ENCODE measurements at places on chromosomes 5 and 9. TPM values are rescaled to one million over a fixed set of nuclear protein-coding genes. Genes with fewer than 3 reads are reported as not detected.

DNA sequence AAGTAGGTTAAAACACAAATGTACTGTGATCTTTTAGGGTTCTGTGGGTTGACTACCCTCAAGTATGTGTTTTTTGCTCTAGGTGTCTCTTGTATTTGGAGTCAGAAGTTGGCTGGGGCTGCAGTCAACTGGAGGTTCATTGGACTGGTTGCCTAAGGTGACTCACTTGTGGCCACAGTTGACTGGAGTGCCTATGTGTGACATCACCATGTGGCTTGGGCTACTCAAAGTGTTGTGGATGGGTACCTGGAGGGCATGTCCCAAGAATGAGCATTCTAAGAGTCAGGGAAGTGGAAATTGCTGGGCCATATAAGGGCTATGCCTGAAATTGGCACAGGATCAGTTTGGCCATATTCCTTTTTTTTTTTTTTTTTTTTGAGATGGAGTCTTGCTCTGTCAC lies 27.4 kb downstream of the SNX30 start:
- no peaks in the 10 kb centered on the region for H3K27me3 ChIP-seq
- no peak overlapping the region for H3K27ac ChIP-seq
- peaks cover 34% of the 10 kb centered on the region for H3K4me1 ChIP-seq
- H3K36me3 ChIP-seq = peaks cover 2% of the 10 kb centered on the region

DNA sequence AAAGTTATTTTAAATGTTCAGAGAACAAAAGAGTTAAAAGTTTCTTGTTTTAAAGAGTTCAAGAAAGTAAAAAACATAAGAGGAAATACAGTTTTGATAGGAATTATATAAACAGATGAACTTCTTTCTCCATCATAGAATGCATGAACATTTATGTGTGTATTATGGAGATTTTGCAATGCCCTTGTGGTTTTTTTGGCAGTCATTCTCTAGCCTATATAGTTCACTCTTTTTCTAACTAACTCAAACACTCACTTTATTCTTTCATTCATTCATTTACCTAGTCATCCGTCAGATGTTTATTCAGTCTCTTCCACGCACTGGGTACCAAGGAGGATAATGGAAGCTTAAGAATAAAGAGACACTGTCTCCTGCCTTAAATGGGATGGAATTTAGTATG lies 195.9 kb upstream of the VLDLR start:
- no peak overlapping the region for H3K27ac ChIP-seq
- DNase-seq = no peak
- no peaks in the 10 kb centered on the region for H3K36me3 ChIP-seq
- no peak overlapping the region for H3K4me3 ChIP-seq
- no peaks in the 10 kb centered on the region for H3K27me3 ChIP-seq

GRCh38 chr5:52419357-52419756 lies 368.4 kb upstream of the ITGA1 start:
- no peaks in the 10 kb centered on the region for H3K27me3 ChIP-seq
- H3K4me1 ChIP-seq = no peaks in the 10 kb centered on the region
- H3K27ac ChIP-seq = no peak overlapping the region
- no peaks in the 10 kb centered on the region for H3K36me3 ChIP-seq

STOML2 gene
- total RNA-seq = 271 TPM

DNA sequence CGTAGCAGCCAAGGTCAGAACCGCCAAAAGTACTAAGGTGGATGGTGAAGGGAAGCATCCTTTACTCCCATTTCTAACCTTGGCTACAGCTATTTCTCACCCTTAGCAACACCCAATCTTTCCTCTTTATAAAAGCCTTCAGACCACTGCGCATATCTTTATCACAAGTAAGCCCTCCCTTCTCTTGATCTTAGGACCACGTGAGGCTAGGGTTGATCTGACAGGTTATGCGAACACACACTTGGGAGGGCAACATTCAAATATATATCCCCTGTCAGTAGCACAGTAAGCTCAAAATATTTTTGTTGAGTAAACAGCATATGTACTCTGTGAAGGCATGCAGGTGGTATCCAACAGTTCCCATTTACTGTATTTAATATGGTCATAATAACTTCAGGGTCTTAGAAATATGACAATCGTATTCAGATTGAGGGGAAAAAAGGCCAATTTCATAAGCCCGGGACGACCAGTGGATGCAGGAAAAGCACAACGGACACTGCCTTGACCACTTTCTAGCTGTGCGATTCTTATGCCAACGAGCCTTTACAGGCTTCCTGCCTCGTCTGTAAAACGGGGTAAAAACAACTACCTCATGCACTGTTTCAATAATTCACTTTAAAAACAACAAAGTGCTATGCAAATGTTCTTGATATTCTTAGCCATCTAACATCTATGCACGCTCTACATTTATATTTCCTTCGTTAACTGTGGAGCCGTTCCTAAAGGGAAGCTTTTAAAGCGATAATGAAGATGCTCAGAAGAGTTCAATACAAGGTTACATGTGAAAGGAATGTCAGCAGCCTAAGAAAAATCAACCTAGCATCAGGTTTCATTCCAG lies 1.3 kb downstream of the ARSB start:
- H3K4me3 ChIP-seq = peak overlapping the region; percentile 84
- H3K27ac ChIP-seq = peak overlapping the region; percentile 86
- H3K4me1 ChIP-seq = peaks cover 57% of the 10 kb centered on the region
- H3K27me3 ChIP-seq = no peaks in the 10 kb centered on the region
- peaks cover 10% of the 10 kb centered on the region for H3K36me3 ChIP-seq

FGD3 gene
- 41.5 TPM for total RNA-seq

RASGEF1C gene
- not detected for total RNA-seq

CTNNAL1 gene
- 20.9 TPM for total RNA-seq

SIT1 gene
- 67.7 TPM for total RNA-seq

TAF11L5 gene
- total RNA-seq = not detected

PELO gene
- 24.8 TPM for total RNA-seq

GRCh38 chr9:135743546-135744332 lies 41.8 kb downstream of the KCNT1 start:
- H3K4me3 ChIP-seq = no peak overlapping the region
- no peaks in the 10 kb centered on the region for H3K36me3 ChIP-seq
- no peak for DNase-seq
- no peak overlapping the region for H3K27ac ChIP-seq
- H3K4me1 ChIP-seq = no peaks in the 10 kb centered on the region

SPATA31E1 gene
- total RNA-seq = not detected

CAMK2A gene
- not detected for total RNA-seq

C8G gene
- not detected for total RNA-seq

DNA sequence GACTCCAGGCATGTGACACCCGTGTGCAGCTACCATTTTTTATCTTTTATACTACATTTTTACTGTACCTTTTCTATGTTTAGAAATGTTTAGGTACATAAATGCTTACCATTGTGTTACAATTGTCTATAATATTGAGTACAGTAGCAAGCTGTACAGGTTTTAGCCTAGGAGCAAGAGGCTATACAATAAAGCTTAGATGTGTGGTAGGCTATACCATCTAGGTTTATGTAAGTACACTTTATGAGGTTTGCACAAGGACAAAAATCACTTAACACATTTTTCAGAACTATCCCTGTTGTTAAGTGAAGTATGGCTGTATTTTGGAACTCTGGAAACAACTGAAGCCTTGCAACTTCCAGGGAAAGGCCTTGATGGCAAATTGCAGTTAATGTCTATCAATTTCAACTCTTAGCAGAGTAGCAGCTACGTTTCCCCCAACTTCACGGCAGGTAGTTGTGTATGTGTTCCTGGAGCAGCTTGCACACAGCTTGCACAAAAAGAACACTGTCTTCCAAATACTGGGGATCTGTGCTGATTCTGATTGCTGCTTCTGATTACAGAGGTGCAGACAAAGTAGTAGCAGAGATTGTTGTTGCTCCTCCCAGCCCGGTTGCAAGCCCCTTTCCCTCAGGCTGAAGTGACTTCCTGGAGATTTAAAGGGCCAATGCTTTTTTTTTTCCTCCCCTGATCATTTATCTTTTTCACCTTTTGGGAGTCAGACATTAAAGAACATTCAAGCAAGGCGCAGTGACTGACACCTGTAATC lies 30.0 kb downstream of the SIL1 start:
- H3K36me3 ChIP-seq = peaks cover 18% of the 10 kb centered on the region
- DNase-seq = no peak
- H3K27me3 ChIP-seq = no peaks in the 10 kb centered on the region
- peaks cover 4% of the 10 kb centered on the region for H3K4me1 ChIP-seq
- no peak overlapping the region for H3K27ac ChIP-seq

SLC6A7 gene
- not detected for total RNA-seq

GRCh38 chr9:114363424-114363823 lies 24.4 kb downstream of the AKNA start:
- H3K27me3 ChIP-seq = no peaks in the 10 kb centered on the region
- H3K4me1 ChIP-seq = peaks cover 81% of the 10 kb centered on the region
- peaks cover 78% of the 10 kb centered on the region for H3K36me3 ChIP-seq
- peak; percentile 41 for DNase-seq
- peak overlapping the region; percentile 53 for H3K4me3 ChIP-seq

Data from activated naive CD8-positive, alpha-beta T cell treated with anti-CD3 and anti-CD28 coated beads for 36 hours (primary cell).